Activated naive CD4-positive, alpha-beta T cell (primary cell): ENCODE measurements at places on chromosomes 6 and 20.
A peak's percentile ranks its signal among the peaks of the same experiment; 100 is the strongest.

- no peak for DNase-seq
These were observed 55.0 kb downstream of the PPP1R3G start for GRCh38 chr6:5139828-5140771.

- DNase-seq: peak; percentile 84
These were observed 488 bp upstream of the PTK6 start for GRCh38 chr20:63537525-63538203.

GRCh38 chr20:9600562-9600961 lies 86.2 kb downstream of the LAMP5 start:
- DNase-seq: no peak

DNA sequence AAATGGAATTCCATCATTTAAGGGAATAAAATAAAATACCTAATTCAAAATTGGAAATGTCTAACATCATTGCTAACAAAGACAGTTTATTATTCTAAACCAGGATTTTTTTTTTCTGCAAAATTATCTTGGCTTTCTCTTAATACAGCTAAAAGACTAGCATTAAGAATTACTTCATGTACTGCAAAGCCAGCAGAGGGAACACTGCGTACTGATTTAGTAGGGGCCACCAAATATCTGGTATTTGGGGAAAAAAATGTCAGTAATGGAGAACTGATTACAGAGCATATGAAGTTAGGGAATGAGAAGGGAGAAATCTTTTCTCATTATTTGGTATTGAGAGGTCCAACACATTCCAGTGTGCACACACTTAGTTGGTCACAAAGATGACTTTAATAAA lies 3.2 kb upstream of the SOX4 start:
- no peak for DNase-seq

DNA sequence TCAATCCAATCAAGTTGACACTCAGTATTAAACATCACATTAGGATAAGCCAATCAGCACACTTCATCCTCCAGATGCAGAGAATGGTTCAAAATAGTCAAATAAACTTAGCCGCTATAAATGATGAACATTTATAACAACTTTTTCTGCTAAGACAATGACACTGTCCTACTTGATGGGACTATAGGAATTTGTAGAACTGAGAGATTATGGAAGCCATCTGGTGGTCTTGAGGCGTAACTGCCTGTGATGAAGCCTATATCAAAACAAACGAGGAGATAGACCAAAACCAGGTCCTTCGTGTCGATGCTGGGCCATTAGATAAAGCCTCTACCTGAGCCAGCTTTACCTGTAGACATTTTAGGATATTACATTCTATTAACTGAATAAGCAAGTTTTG lies 631.1 kb downstream of the COL12A1 start:
- DNase-seq: no peak

GRCh38 chr6:93721386-93722048 lies 302.2 kb upstream of the EPHA7 start:
- DNase-seq: no peak

DNA sequence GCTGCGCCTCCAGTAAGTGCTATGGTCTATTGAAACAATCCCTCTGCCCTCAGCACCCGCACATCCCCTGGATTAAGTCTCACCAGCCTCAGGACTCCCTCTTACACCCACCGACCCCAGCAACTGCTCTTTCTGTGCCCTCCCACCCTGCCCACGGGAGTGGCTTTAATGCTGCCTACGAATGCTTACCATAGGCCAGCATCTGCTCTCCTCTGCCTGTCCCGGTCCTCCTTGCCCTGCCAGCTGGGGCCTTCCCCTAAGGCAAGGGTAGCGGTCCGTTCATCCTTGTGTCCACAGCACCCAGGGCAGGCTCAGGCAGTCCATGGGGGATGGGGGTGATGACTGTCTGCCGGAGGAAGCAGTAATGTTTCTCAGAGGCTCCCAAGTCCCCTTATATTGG lies 4.1 kb downstream of the EBF4 start:
- no peak for DNase-seq

DNA sequence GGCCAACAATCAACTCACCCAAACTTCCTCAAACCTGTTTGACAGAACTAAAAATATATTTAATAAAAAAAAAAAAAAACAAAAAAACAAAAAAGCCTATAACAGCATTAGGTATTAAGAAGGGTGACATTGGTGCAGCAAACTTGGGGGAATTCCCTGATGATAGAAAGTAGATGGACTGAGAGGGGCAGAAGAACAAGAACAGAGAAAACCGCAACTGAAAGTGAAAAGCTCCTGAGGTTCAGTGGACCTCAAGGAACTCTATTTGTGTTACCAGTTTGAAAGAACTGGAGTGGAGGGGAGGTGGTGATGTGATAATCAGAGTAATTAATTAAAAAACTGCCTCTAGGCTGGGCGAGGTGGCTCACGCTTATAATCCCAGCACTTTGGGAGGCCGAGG lies 53.8 kb downstream of the MACROD2 start:
- DNase-seq: no peak

- DNase-seq: no peak
These were observed 19.6 kb downstream of the SOBP start for GRCh38 chr6:107509506-107509905.
